ENCODE measurements at places on chromosomes 2 and 18.

GRCh38 chr2:42376758-42377157, 15.7 kb upstream of the COX7A2L start:
- DNase-seq: no peak

DNA sequence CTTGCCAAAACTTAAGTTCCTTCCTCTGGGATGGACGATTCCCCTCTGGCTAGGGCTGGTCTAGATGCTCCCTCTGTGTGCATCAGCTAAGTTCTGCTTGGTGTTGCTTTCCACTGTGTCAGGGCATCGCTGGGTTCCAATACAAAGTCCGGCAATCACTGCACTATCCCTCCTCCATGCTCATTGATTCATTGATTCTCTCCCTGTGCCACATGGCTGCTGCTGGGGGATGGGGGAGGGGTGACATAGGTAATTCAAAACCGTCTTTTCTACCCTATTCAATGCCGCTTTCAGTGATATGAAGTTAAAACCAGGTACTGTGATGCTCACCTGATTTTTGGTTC, 22.8 kb downstream of the IL1RN start:
- no peak for DNase-seq

- DNase-seq: no peak
Observed at GRCh38 chr18:371609-371982, 103.7 kb upstream of the THOC1 start.

DNA sequence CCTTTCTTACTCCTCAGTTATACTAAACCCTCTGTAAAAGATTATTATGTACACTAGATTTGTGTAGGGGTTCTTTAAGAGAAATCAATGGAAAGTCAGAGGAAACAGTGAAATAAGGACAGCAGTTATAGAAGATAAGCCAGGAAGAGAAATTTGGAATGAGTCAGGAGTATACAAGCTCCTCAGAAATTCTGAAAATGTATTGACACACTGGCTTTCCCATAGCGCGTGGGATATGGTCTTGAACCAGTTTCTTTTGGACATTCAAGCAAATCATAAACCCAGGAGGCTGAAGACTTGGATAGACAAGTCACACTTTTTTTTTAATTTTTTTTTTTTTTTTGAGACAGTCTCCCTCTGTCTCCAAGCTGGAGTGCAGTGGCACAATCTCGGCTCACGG, 316.1 kb upstream of the MMADHC start:
- DNase-seq: no peak

DNA sequence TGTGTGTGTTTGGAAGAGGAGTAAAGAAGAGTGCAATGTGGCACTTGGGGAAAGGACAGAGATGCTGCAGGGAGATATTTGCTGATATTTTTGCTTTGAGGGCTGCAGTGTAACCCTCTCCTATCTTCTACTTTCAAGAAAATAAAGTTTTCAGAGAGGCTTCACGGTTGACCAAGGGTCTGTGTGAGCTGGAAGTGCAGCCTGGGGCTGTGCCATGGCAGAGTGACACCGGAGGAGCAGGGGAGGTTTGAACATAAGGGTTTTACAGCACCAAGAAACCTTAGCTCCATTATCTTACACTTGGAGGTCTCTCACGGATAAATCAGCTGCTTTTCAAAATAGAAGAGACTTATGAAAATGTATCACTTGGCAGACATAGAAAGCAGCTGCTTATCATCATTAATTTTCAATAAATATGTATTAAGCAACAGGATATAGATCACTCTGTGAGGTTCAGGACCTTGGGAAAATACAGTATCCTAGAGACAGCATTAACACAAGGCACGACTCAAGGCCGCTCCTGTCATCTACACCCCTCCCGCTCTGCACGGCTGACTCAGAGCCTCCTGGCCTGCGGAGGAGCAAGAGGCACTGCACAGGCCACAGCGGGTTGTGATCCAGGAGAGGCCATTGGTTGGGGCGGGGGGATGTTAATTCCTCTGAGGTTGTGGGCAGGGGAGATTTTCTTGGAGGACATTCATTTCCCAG, 127.8 kb downstream of the COPS8 start:
- DNase-seq: no peak

DNA sequence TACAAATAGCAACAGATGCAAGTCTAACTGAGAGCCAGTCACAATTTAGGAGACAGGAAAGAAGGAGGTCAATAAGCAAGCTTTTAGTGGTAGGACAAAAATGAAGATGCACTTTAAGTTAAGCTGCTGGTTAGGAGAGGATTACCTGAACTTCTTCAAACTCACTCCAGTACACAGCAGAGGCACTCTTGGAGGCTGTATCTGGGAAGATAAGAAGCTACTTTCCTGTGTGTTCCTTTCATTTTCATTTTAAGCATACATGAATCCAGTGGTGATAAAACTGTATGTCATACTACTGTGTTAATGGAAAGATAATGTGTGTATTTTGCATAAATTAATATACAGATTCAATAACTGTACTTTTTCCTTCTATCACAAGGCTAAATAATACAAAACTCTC, 49.6 kb downstream of the HYCC2 start:
- no peak for DNase-seq

DNA sequence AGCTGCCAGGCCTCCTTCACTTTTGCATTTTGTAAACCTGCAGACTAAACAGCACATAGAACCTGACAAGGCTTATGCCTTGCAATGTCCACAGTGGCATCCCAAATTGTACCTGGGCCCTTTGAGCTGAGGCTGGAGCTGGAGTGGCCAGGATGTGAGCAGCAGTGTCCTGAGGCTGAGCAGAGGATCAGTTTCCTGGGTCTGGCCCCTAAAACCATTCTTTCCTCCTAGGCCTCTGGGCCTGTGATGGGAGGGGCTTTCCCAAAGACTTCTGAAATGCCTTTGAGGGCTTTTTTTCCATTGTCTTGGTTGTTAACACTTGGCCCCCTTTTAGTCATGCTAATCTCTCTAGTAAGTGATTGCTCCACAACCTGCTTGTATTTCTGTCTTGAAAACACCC, 32.8 kb downstream of the FSIP2 start:
- DNase-seq: no peak

GRCh38 chr2:159185401-159186130, 100.9 kb downstream of the WDSUB1 start:
- DNase-seq: no peak

GRCh38 chr2:8752385-8752784, 70.5 kb downstream of the ID2 start:
- DNase-seq: no peak

DNA sequence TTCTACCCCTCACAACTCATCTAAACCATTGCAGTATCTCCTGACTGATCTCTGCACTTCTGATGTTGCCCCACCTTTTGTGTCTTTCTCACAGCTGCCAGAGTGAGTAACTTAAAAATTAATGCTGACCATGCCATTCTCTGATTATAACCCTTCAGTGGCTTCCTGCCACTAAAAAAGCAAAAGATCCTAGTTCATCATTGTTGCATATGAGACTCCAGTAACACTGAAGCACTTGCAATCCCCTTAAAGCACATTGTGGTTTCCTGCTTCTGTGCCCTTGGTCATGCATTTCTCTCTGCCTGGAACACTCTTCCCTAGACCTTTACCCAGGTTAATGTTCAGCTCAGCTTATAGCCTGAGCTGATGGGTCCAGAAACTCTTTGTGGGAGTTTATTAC, 95.1 kb upstream of the WDSUB1 start:
- no peak for DNase-seq

- no peak for DNase-seq
Observed at GRCh38 chr18:12904012-12904516, 20.0 kb upstream of the PTPN2 start.

DNA sequence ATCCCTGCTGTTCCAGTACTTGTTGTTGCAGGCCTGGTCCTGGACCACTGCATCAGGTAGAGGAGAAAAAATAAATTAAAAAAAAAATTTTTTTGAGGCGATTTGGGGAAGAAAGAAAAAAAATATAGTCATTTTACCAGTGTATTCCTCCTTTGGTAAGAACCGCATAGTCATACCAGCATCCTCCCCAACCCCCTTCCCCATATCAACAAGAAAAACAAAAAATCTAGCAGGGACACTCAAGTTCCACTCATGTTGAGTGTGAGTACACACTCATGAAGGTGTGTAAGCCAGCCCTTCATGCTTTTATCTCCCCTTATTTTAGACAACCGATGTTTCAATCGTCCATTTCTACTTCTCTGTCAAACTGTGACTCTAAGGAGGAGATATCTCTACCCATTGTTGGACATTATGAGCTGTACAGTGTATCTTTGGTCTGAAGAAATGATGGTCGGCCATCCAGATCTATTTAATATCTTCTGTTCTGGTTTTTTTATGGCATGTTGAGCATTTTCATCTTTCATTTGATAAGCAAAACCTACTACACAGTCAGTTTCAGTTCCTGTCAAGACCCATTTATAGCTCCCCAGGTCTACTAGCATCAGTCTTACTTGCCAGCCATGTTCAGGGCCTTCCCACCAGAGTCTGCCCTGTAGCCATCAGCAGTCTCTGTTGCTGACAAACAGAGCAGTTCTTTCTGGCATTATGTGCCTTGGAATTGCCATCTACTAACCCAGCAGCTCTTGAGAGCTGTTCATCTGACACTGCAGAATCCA, 20.0 kb downstream of the ELP2 start:
- DNase-seq: no peak

GRCh38 chr2:29729932-29730331, 191.5 kb downstream of the ALK start:
- DNase-seq: no peak

GRCh38 chr2:219912491-219912921, 285.1 kb downstream of the SLC4A3 start:
- DNase-seq: no peak

GRCh38 chr2:233056961-233057605, 3.1 kb upstream of the INPP5D start:
- no peak for DNase-seq

DNA sequence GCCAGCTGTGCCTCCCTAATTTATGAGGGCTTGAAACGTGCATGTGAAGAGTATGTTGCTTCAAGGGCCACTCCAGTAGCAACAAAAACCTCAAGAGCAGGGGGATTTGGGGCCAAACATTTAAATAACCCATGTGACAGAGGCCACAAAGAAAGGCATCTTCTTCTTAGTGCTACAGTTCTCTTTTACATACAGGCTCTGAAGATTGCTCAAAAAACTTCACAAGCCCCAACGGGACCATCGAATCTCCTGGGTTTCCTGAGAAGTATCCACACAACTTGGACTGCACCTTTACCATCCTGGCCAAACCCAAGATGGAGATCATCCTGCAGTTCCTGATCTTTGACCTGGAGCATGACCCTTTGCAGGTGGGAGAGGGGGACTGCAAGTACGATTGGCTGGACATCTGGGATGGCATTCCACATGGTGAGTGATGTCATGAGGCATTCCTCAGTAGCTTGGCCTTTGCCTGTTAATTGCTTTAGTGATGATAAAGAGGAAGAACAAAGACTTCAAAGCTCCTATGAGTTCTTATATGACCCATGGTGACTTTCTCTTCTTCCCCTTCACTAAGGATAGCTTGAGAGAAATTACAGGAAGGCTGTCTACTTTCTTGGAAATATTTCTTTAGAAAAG, 40.1 kb downstream of the NRP2 start:
- no peak for DNase-seq

Measured in SHP77 treated with DMSO at 0.1 percent for 48 hours (cell line).